ENCODE measurements at places on chromosomes 7 and 10.

GRCh38 chr10:103535595-103535994 is 42.1 kb downstream of the NEURL1 start:
- DNase-seq, result no peak

GRCh38 chr10:62640411-62640810 is 164.1 kb upstream of the ADO start:
- DNase-seq, result no peak

DNA sequence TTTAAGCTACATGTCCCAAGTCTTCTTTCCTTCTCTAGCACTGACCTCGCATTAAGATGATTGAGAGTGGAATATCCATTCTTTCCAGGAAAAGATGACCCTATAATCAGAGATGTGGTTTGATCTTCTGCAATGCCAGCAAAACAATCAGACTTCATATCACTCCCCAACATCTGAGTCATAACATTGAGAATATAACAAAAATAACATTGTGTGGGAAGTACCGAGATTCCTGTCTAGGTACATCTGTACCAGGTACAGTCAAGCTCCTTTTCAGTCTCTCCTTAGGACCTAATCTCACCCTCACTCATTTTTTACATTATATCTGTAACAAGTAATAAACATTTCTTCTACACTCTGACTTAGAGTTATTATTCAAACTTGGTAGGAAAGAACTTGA is 201.6 kb downstream of the LRRTM3 start:
- DNase-seq, result no peak

DNA sequence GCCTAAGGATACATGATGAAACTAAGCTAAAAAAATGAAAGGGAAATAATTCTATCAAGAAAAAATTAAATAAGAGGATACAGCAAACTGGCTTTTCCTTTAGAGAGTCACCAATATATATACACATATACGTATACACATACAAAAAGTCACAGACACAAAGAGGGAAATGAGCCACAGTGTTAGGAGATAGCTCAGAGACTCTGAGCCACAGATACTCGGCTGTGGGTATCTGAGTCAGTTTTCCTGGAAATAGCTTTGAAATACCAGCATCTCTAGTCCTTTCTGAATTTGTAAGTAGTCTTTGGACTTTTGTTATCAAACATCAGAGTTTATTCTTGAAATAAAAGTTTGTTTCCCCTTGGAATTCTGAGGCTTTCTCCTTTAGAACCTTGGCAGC is 111.8 kb downstream of the TBXAS1 start:
- no peak for DNase-seq

GRCh38 chr10:109633846-109634245 is 289.5 kb downstream of the XPNPEP1 start:
- DNase-seq, result no peak

- DNase-seq, result no peak
These were observed 15.8 kb downstream of the BTBD16 start for GRCh38 chr10:122286867-122287266.

GRCh38 chr7:136309407-136309806 is 332.2 kb upstream of the MTPN start:
- DNase-seq, result no peak

- DNase-seq, result no peak
These were observed 5.3 kb downstream of the FRMD4A start for GRCh38 chr10:14325325-14325955.

DNA sequence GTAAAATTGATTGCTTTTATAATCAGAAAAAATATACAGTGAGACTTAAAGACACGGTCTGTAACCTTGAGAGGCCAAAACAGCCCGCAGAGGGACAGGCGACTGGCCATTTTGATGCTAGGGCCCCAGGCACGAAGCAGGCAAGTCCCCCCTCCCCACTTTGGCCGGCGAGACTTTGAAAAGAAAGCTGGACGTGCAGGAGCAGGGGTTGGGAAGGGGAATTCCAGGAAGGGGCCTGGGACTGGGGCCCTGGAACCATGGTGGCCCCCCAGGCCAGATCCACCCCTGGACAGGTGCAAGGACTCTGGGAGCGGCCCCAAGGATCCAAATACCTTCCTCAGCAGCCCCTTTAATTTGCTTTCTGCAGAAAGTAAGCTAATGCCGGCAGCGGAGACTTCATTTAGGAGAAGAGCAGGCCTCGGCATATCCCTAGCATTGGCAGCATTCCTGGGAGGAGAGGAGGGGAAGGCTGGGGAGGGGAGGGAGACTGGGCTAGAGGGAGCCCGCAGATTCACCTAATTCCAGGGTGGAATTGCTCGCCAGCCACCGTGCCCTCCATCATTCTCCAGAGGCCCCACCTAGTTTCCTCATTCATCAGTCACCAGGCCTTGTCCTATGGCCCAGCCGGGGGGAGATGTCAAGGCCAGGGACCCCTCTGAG is 24.9 kb upstream of the TNRC18 start:
- no peak for DNase-seq

All from C1 segment of cervical spinal cord (tissue), 14 donors.